ENCODE measurements at places on chromosomes 5 and 9. TPM values are rescaled to one million over a fixed set of nuclear protein-coding genes. Genes with fewer than 3 reads are reported as not detected.

The FIBCD1 gene
- total RNA-seq: 7.7 TPM

- no peak for DNase-seq
Measured at GRCh38 chr5:39521098-39521860, 96.5 kb upstream of the DAB2 start.

DNA sequence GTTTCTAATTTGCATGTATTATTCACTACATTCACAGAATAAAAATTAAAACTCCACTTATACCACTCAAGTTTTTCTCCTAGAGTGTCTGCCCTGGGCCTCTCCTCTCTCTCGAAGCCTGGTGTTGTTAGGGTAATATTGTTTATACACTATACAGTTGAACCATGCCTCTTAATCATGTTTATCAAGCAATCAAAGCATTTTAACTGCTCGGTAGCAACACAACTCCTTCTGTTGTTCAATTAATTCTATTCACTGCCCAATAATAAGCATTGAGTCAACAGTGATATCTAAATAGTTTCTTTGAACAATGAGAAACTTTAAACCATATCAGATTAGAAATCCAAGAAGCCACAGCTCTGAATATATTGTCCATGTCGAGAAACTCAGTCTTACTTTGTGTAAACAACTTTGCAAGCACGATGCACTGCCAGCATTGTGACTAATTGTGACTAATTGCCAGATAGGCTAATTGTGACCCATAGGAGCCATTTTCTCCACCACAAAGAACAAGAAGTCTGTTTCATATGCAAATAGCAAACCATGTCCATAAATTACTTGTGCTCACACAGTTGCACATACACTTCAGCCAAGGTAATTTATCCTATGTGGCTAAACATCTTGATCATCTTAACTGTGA lies at the start of gene DNAH5:
Gene DNAH5, minus strand, starts transcription at position 129 of the 640 bp plus-strand sequence. CDS start 250 bp downstream, outside the sequence.
- no peak for DNase-seq

DNA sequence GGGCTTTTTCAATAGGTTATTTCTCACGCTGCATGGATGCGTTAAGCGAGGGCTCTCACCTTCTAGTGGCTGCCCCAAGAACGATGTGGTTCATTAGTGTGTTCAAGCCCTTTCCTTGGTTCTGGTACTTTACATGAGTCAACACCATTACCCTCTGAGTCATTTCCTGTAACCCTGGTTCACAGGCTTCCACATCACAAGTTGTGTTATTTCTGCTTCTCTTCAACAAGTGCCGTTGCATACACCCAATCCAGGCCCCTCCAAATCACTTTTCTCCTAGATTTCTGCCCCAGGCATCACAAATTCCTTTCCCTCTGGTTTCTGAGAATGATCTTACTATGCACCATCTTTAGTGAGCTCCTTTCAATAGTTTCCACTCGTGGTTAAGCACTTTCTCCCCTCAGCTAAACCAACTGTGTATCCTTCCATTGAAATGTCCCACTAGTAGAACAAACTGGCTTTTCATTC lies 69.5 kb upstream of the RAD23B start:
- DNase-seq: no peak

GRCh38 chr5:32511776-32512374 lies 67.3 kb upstream of the ZFR start:
- DNase-seq: no peak

DNA sequence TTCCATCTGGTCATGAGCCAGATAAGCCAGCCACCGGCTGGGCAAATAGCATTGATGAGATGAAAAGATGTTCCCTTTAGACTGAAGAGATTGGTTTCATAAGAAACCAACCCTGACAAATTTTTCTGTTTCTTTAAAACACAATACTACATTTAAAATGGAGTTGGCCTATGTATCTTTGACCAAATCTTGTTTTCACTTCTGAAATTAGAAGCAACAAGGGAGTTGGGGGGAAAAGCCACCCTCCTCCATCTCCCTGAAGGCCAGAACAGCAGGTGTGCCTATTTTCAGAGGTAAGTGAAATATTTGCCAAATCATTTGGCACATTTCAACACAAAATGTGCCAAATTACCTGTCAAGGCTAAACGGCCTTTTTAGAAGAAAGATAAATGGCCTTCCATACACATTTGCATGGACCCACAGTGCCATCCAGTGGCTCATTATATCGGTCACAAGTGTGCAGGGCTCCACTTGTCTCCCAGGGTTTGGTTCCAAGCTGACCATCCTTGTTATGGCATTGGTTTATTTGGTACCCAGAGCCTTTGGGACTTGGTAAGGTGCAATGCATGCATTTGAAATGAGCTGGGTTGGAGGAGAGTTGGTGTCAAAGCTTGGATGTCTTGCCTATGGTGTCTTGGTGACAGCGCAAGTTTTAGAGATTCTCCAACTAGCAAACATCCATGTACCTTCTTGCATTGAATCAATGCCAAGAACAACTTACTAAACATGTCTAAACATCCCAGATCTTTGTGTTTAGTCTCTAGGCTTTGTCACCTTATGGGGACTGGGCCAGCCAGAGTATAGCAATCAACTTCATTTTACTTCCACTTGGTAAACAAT lies 372.0 kb upstream of the KIF2A start:
- DNase-seq: peak; percentile 83

DNA sequence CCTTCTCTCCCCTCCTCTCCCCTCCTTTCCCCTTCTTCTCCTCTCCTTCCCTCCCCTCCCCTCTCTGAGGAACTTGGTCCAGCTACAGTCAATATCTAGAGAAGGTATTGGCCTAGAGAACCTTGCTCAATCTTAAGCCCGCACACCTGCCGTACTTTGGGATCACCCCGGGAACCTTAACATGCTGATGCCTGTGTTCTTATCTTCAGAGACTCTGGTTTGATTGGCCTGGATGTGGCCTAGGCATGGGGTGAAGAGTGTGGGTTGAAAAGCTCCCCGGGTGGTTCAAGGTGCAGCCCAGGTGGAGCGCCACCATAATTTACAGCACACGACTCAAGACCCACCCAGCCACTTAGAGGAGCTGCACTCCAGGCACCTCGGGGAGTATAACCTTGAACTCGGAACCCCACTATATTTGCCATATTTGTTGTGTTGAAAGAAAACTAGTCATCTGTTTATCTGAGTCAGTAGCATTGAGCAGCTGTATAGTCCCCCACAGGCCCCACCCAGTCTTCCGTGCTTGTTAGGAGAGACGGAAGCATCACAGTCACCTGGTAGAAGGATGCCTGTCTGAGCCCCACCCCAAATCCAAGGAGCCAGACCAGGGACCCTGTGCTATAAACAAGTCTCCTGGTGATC lies 14.4 kb upstream of the PHF19 start:
- DNase-seq: no peak

GRCh38 chr5:83433891-83434290 lies 37.7 kb upstream of the VCAN start:
- no peak for DNase-seq

The IFNA7 gene
- total RNA-seq: not detected

The PCA3 gene
- total RNA-seq: 0.09 TPM

GRCh38 chr9:21507483-21507790 lies 25.3 kb upstream of the IFNE start:
- no peak for DNase-seq

DNA sequence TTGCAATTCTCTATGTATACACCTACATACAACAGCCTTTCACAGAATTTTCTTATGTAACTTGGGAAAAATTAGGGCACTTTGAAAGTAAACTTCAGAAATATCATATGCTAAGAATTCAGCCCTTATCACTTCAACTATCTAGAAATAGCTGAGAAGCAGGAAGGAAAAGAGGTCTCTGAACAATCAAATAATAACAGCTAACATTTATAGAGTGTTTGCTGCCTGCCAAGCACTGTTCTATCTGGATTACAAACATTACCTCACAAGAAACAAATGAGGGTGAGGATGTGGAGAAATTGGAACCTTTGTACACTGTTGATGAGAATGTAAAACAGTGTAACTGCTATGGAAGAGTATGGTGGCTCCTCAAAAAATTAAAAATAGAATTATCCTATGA lies 4.4 kb upstream of the FBXO38 start:
- DNase-seq: no peak

DNA sequence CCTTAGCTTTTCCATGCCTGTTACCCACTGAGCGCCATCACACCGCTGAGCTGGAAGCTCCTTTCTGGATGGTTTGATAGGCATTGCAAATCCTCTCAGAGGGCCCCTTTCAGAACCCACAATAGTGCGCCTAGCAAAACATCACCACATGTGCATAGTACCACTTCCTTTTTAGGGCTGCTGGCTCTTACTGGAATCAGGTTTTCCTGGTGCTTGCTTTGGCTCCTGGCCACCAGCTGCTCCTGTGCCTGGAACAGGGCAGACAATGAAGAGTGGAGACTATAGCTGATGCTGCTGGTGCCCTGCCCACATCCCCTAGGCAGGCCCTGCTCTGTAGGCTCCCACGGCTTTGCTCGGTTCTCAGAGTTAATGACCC lies 163.6 kb upstream of the SEMA6A start:
- DNase-seq: no peak

The NSG2 gene
- total RNA-seq: not detected

The TEX10 gene
- total RNA-seq: 11.2 TPM

The TRPM3 gene
- total RNA-seq: 1.4 TPM

The TGFBI gene
- 146 TPM for total RNA-seq

- DNase-seq: no peak
Measured at GRCh38 chr9:17088566-17088965, 46.3 kb upstream of the CNTLN start.

- no peak for DNase-seq
Measured at GRCh38 chr5:88870285-88870684, 12.7 kb downstream of the MEF2C start.

The CDKN2B-AS1 gene
- 1.2 TPM for total RNA-seq

- DNase-seq: no peak
Measured at GRCh38 chr5:51377151-51378060, 5.8 kb upstream of the ISL1 start.

- no peak for DNase-seq
Measured at GRCh38 chr5:104977529-104977928, 1414.9 kb upstream of the NUDT12 start.

The SLCO6A1 gene
- not detected for total RNA-seq

GRCh38 chr9:95102572-95102971 lies 214.9 kb downstream of the FANCC start:
- no peak for DNase-seq

- no peak for DNase-seq
Measured at GRCh38 chr9:16333691-16334090, 536.8 kb downstream of the BNC2 start.

The PMPCA gene
- total RNA-seq: 26.5 TPM

The SMIM32 gene
- not detected for total RNA-seq

GRCh38 chr5:139199321-139199720 lies 1.2 kb upstream of the SIL1 start:
- no peak for DNase-seq

The KLHL3 gene
- 6.8 TPM for total RNA-seq

- DNase-seq: no peak
Measured at GRCh38 chr9:92661127-92661526, 8.8 kb downstream of the IPPK start.

GRCh38 chr5:33120671-33121070 lies 320.1 kb upstream of the TARS1 start:
- DNase-seq: no peak

DNA sequence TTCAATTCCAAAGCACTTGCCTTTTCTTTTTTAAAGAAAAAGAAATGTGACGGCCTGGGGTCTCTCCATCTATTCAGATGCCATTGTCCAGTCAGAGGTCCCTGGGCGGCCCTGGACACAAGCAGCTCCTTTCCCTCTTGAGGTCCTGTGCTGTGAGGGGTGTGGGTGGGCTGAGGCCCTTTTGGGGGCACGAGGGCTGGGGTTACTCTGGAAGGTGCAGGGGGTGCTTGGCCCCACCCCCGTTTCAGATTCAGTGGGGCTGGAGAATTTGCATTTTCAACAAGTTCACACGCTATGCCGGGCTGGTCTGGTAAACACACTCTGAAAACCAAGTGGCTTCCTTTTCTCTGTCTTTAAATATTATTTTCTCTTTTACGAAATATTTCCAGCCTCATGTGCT lies 91.4 kb upstream of the PHYKPL start:
- no peak for DNase-seq

DNA sequence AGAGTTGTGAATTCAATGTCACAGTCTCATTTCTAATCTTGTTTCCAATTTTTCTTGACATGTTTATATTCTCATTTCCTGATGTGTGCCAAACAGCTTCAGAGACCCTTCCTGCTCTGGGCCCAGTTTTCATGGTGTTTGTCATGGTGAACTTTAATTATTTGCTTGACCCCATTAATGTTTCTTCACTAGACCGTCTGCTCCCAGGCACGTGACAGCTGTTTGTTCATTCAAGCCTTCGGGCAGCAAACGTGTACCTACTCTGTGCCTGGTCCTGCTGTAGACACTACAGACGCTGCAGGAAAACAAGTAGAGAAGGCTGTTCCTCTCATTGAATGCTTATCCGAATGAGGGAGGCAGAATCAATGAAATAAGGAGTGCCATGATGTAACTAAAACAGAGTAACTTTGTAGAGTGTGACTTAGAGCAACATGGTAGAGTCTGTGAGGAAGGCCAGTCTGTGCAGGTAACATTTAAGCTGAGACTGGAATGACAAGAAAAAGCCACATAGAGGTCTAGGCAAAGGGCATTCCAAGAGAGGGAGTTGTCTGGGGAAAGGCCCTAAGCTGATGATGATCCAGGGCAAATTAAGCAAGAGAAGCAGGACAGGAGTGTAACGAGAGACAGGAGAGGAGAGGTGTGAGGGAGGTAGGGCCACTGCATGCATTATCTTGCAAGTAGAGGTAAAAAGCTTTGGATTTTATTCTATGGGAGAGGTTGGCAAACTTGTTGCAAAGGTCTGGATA lies 191.4 kb downstream of the SEMA5A start:
- no peak for DNase-seq

GRCh38 chr5:64570395-64570996 lies 64.7 kb downstream of the RGS7BP start:
- no peak for DNase-seq

- DNase-seq: no peak
Measured at GRCh38 chr5:170495825-170496661, 7.8 kb upstream of the KCNIP1 start.

The MLANA gene
- not detected for total RNA-seq

The PCDHB9 gene
- 1.8 TPM for total RNA-seq

The PPP2R2B gene
- 1.2 TPM for total RNA-seq

The TMEM215 gene
- total RNA-seq: not detected

The BAAT gene
- total RNA-seq: 0.37 TPM

The IFNA2 gene
- not detected for total RNA-seq

DNA sequence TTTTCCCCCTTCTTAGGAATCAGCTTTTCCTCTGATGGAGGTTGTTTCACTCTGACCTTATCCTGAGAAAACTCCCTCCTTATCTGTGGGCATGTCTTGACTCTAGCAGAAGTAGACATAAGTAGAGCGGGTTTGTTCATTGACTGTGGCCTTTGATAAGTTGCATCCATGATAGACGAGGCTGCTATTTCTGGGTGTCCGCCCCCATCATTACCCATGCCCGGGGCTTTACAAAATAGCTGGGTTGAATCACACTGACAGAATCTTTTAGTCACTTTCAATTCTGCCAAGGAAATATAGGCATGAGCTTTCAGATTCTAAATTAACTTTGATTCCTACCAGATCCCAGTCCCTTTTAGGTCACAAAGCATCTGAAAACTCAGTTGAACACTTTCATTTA lies 223.8 kb downstream of the SEC61B start:
- DNase-seq: no peak

The PCDHA9 gene
- 0.68 TPM for total RNA-seq

All from lung (tissue), 17 donors.